NCI-H1092 (cell line): ENCODE measurements at places on chromosomes 1 and 21.

- no peak for DNase-seq
Observed at GRCh38 chr21:31196724-31197123, 147.3 kb downstream of the TIAM1 start.

DNA sequence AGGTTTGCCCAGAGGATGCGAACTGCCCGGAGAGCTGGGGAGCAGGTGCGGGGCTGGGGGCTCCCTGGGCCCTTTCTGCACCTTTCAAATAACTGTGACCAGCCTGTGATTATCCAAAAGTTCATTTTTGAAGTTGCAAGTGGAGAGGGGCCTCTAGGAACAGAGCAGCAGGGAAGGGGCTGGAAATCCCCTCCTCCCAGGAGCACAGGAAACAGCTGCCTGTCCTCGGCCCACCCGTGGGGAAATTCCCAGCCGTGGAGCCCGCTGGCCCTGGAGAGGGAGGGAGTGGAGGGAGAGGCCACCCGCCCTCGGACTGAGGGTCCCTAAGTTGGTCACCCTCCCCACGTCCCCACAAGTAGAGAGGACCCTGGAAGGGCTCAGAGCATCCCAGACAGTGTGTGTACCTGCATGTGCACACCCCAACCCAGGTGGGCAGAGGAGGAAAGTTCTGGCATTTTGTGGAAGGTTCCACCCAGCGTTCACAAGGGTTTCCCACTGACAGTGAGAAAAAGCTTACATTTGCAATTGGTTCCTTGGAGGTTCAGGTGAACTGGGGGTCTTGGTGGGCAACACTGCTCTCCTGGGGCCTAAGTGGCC is 1.2 kb upstream of the TNFRSF4 start:
- no peak for DNase-seq

- DNase-seq: no peak
Observed at GRCh38 chr1:66957938-66958337, 33.1 kb downstream of the MIER1 start.

- DNase-seq: no peak
Observed at GRCh38 chr1:202661136-202661845, 49.0 kb downstream of the SYT2 start.

- no peak for DNase-seq
Observed at GRCh38 chr21:34687065-34687464, 18.3 kb downstream of the CLIC6 start.

DNA sequence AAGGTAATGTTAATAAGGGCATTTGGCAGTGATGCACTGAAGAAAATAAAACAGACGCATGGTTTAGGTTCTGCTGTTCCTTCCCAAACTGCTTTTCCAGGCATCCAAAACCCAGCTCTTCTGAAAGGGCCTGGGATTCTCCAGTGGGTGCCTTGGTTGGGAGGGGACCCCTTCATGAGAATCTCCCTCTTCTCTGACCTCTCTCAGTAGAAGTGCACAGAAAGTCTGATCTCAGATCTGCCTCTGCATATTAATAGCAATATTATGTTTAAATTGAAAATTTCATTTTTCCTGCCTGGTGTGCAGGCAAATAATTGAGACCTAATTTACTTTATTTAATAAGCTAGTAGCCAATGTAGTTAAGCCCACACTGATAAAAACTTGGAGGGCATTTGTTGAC is 260.6 kb downstream of the CAMTA1 start:
- no peak for DNase-seq
